ENCODE measurements at places on chromosomes 5 and 9. TPM values are rescaled to one million over a fixed set of nuclear protein-coding genes. Genes with fewer than 3 reads are reported as not detected.
A peak's percentile ranks its signal among the peaks of the same experiment; 100 is the strongest.

DNA sequence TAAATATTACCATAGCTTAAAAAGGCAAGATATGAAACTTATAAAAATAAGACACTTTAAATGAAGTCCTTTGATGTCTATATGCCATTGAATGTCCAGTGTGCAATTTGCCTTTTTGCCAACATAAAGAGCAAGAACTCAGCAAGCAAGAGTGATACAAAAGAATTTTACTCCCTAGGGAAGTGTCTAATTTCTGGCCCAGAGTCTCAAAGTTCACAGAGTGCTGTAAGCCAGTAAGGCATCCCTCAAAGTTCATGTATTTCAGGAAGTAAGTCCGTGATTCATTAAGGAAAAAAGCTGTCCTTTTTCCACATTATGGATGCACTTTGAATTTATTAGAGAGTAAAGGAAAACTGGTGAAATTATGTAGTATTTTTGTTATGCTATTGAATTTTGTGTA is 185.2 kb downstream of the CCDC171 start:
- no peak for DNase-seq

DNA sequence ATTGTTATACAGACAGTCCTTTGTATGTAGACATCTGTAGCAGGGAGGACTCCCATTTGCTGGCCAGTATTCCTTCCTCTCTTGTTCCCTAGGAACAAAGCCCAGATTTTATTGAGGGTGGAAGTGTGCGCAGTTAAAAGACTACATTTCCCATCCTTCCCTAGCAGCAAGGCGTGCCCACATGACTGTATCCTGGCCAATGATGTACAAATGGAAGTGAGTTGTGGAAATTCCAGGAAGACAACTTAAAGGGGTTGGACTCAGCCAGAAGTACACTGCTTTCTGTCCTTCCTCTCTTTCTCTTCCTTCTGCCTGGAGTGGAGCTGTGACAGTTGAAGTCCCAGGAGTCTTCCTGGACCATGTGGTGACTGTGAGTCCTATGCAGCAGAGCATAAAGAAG is 89.0 kb downstream of the HRH2 start:
- DNase-seq = peak; percentile 57

- DNase-seq = no peak
These were observed 14.2 kb upstream of the ZNF883 start for GRCh38 chr9:113026200-113026599.

DNA sequence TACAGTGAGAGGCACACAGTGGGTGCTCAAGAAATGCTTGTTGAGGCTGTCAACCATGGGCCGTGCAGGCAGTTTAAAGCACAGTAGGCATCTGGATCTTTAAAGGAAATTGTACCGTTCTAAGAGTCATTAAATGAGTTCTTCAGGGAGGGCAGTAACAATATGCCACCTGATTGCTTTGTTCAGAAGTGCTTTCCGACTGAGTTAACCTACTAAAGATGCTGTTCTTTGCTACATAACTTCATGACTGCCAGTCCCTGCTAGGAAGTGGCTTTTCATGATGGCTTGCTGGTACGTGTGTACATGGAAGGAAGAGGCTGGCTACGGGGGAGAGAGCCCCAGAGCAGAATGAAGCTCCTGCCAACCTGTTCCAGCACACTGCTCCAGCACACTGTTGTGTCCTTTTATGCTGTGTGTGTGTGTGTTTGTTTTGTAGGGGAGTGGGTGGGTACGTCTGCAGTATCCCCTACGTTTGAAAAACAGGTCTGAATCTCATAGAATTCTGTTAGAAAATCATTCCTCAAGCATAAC is 41.9 kb upstream of the PPP2R2B start:
- DNase-seq = no peak

GRCh38 chr9:95284162-95285080 is 33.1 kb downstream of the FANCC start:
- DNase-seq = no peak

DNA sequence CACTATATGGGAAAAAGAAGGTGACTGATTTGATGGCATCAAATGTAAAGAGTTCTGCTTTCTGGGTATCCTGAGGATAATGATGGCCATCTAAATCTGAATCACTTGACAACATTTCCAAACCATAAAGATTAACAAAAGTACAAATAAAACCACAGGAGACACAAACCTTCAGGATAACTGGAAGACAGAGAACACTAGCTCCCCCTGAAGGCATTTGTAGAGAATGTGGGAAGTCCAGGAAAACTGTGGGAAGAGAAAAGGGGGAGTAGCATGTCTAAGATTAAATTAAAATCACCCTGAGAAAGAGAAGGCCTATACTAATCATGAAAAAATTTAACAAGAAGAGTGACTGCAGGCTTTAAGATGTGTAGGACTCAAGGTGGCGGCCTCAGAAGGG is 116.2 kb downstream of the PRELID2 start:
- peak; percentile 15 for DNase-seq

Gene ADGRD2
- total RNA-seq = 0.23 TPM

All from Daoy (cell line).